Lung microvascular endothelial cell (primary cell): ENCODE measurements at places on chromosomes 6 and 20. TPM values are rescaled to one million over a fixed set of nuclear protein-coding genes. Genes with fewer than 3 reads are reported as not detected.

Gene GGT7
- total RNA-seq, result 2.2 and 3.4 TPM in 2 replicates

- DNase-seq, result no peak
Measured at GRCh38 chr20:61516346-61517208, 264.5 kb downstream of the CDH4 start.

DNA sequence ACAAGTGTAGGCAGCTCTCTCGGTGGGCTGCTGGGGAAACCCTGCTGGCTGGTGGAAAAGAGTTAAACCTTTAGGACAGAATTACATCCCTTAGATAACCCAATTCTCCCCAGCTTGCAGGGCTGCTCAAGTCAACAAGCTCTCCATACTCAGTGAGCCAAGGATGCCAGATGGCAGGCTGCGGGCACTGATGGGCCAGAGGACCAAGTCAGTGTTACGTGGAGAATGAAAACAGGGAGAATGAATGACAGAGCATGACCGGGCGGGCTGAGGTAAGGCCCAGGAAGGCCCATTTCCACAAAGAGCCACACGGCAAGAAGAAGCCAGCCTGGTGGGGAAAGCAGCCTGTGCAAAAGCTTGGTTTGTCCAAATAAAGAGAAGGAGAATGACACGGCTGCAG lies 58.7 kb upstream of the CD93 start:
- DNase-seq, result no peak

GRCh38 chr6:168078175-168078942 lies 653 bp downstream of the FRMD1 start:
- no peak for DNase-seq

Gene RNGTT
- total RNA-seq, result 7.0 and 9.7 TPM in 2 replicates

- no peak for DNase-seq
Measured at GRCh38 chr6:127178746-127179145, 60.3 kb downstream of the RSPO3 start.

Gene IMPG1
- not detected in 2 replicates for total RNA-seq

GRCh38 chr20:62476056-62476838 lies 452 bp upstream of the GATA5 start:
- no peak for DNase-seq

GRCh38 chr6:167270499-167271311 lies 20.4 kb upstream of the UNC93A start:
- DNase-seq, result no peak

DNA sequence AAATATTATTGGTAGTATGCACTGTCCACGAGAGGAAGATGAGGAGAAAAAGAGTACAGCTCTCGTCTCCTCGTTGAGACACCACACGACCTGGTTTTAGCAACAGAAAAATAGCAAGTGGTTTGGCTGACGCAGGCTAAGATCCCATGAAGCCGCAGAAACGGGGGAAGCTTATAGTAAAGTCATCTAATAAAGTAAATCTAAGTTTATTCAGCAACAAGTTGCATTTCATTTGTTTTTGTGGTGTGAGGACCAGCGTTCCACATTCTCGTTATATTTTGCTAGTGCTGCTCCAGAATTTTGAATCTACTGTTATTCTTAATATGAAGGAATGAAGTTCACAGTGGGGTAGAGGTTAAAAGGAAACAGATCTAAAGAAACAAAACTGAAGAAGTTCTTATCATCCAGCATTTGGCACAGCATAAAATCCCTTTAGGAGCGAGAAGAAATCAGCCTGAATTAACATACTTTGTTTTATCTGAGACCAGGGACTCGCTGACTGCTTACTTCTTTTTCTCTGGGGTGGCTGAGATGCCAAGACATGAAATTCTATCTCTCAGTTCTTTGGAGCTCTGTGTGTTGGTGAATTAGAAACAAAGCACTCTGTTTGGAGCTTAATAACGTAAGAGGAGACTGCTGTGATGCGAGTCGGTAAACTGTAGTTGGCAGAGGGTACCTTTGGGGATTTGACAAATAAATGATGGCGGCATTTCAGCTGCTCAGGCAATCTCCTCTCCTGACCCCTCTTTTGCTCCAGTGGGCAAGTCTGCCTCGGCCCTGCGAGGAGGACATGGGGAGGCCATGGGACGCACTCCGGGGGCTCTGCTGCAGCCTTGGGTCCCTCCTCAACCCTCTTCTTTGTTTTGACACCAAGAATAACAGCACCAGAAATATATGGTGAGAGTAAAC lies 24.9 kb upstream of the IRF4 start:
- no peak for DNase-seq

Gene WFDC10B
- not detected in 2 replicates for total RNA-seq

Gene THEMIS
- not detected in 2 replicates for total RNA-seq

Gene C20orf144
- under 0.01 TPM in 1 of 2 replicates, not detected in the other for total RNA-seq

DNA sequence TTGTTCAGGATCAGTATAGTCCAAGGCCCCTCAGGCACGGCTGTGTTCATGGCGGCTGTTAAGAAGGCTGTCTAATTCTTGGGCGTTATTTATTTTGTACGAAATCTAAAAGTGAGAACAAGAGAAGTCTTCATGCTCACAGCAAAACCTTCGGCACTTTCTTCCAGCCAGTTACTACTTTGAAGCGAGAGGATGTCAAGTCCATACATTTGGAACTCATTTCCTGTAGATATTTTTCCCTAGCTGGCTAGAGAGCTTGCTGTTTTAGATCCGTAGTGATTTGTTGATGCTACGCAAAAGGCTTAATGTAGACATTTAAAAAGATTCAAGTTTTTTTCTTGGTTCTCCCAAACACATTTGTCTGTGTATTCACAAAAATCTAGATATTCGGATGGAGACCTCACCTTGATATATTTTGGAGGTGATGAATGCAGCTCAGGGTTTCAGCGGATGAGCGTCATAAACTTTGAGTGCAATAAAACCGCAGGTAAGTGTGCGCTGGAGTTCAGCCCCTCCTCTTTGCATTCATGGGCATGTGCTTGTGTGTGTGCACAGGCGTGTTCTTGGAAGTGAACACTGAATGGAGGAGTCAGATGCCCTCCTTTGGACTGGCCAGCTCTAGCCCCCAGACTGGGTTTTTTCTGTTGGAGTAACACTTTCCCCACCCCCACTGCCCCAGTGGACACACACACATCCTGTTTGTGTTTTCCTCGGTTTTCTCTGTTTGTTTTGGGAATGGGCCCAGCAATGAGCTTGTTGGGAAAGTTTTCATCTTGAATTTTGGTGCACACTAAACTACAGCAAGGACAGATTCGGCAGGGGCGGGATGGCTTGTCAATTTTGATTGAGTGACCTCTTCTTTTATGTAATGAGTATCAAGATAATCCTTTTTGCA lies 65.4 kb downstream of the IGF2R start:
- DNase-seq, result no peak

DNA sequence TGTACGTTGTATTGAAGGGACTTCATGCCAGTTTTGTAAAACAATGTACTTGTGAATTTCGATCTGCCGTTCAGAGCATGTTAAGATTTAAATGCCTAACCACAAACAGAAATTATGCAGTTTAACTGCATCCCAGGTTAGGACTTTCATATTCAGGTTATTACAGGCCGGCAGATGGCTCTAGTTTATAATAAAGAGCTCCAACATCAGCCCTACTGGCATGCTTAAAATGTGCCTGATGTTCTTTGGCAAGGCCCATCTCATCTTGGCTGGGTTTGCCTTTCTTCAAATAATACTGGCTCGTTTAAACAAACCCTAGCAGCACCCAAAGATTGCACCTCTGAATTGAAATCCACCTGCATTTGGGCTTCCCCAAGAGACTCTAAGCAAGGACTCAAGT lies 169.3 kb upstream of the RIN2 start:
- DNase-seq, result no peak

DNA sequence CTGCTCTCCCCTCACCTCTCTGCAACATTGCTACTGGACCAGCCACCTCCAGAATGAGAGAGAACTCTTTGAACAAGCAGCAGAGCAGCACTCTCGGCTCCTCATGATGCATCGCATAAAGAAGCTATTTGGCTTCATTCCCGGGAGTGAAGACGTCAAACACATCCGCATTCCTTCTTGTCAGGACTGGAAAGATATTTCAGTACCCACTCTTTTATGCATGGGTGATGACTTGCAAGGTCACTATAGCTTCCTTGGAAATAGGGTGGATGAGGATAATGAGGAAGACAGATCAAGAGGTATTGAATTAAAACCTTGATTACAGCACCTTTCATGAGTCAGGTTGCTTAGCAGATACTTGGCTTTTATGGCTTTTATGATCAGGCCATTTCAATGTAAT lies 4.3 kb downstream of the CALHM4 start:
- DNase-seq, result peak; percentile 95

GRCh38 chr6:144033816-144034735 lies 26.0 kb upstream of the PLAGL1 start:
- DNase-seq, result peak; percentile 32

GRCh38 chr6:144262470-144263369 lies 22.4 kb upstream of the UTRN start:
- DNase-seq, result no peak

- no peak for DNase-seq
Measured at GRCh38 chr6:165705941-165706340, 42.9 kb upstream of the PDE10A start.

GRCh38 chr20:19018881-19019280 lies 193.6 kb upstream of the SLC24A3 start:
- no peak for DNase-seq

Gene CEP85L
- 5.0 and 14.3 TPM in 2 replicates for total RNA-seq

DNA sequence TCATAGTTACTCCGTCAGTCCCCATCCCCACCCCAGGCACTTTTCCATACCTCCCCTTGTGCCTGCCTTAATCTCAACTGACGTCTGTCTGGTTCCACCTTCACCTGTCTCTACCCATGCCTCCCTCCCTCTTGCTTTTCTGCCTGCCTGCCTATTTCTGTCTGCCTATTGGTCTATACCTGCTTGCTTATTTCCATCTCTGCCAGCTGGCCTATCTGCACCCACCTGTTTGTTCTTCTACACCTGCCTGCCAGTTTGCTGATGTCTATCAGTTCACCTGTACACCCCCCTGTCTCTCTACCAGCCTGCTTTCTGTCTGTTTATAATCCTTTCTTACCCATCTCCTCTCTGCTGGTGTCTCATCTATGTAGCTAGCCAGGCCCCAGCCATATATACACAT lies 87.5 kb downstream of the RALGAPA2 start:
- DNase-seq, result no peak

- no peak for DNase-seq
Measured at GRCh38 chr6:167686204-167686893, 140.4 kb upstream of the AFDN start.

Gene BTNL2
- total RNA-seq, result not detected in 2 replicates

GRCh38 chr20:1346315-1346969 lies 17.5 kb upstream of the SDCBP2 start:
- DNase-seq, result no peak

DNA sequence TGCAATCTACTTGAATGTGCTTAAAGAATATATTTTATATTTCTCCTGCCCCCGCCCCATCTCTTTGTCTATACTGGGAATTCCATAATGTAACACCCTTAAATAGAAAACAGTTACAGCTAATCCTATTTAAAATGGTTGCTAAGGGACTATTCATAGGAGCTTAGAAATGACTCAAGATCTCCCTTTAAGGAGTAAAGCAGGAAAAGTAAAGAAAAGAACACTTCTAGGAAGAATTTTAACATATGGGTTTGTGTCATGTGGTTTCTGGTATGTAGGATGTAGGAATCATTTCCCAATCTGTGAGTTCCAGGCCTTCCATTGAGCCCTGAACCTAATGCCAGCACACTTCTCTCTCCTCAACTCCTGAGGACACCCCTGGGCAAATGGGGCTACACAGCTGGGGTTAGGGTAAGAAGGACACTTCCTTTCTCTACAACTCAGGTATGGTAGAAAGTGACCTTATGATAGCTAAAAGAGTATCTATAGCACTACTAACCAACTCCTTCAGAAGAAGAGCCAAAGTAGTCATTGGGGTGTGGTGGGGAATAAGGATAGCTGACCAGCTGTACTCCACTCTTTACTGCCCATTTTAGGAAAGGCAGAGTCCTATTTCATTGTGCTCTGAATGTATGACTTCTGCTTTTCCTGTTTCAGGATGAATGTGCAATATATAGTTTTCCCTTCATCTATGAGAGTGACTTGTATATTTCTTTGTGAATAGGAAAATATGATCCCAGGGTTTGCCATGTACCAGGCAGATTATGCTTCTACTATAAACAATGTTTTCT lies 27.3 kb downstream of the RIMS1 start:
- no peak for DNase-seq

GRCh38 chr6:142906945-142907470 lies 38.0 kb downstream of the HIVEP2 start:
- DNase-seq, result no peak

- no peak for DNase-seq
Measured at GRCh38 chr6:24981386-24981760, 45.6 kb upstream of the RIPOR2 start.

Gene FAM162B
- 5.2 and 14.1 TPM in 2 replicates for total RNA-seq

Gene SUN5
- not detected in 2 replicates for total RNA-seq

DNA sequence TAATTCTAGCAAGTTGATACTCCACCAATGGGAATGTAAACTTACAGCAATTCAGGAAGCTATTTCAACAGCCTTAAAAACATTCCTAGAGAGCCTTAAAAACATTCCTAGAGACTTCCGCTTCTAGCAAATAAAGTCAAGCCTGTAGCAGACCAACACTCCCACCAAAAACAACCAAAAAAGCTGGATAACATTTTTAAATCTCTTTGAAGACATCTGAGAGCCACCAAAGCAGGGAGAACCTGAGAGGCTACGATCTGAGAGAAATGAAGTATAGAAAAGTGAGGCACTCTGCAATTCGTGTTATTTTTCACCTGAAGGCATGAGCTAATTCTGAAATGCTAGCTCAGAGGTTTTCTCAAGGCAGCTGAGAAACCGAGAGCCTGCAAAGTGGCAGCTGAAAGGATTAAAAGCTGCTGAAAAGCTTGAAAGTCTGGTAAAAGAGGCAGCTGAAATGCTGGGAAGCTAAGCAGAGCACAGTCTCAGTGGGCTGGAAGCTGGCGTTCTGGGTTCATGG lies 20.9 kb downstream of the GPR63 start:
- no peak for DNase-seq

- DNase-seq, result peak; percentile 61
Measured at GRCh38 chr6:29705389-29706231, 17.6 kb upstream of the HLA-F start.

- DNase-seq, result no peak
Measured at GRCh38 chr20:5197847-5198650, 71.2 kb downstream of the CDS2 start.

Gene SLC16A10
- total RNA-seq, result 0.20 TPM in 1 of 2 replicates, not detected in the other

DNA sequence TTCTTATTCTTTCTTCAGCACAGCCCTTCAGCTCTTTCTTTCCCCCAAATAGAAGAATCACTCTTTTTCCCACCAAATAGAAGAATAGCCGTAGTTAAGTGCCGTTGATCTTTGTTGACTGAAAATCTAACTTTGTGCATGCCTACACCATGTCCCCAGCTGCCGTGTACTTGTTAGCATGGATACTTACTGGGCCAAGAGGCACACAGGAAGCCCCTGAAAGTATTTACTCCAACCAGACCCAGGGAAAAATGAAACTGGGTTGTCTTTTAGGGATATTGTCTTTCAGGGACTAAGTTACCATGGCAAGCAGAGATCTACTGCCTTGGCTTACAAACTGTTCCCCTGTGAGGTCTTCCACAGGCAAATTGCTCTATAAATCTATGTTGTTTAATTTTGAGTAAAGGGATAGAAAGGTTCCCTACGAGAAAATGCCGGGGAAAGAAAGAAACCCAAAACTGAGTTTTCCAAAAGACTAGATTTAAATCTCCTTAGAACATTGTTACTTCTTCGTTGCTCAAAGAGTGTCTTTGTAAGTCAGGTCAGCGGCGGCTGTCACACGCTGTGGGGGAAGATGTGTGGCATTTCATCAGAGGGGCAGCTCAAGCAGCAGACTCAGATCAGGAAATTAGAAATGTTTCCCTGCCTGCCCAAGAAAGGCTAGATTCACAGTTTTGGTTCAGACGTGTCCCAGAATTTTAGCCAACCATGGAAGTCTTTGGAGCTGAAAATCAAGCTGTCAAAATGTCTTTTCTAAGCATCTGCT lies 188.2 kb upstream of the PRND start:
- no peak for DNase-seq

Gene DEFB132
- total RNA-seq, result not detected in 2 replicates

- DNase-seq, result no peak
Measured at GRCh38 chr20:4484379-4484997, 237.2 kb upstream of the PRND start.

Gene TP53TG5
- total RNA-seq, result not detected in 2 replicates
